Amniotic epithelial cell (primary cell): ENCODE measurements at places on chromosomes 4 and X.

- DNase-seq, result peak; percentile 50
Observed at GRCh38 chr4:164779811-164780216, 25.9 kb downstream of the SMIM31 start.

DNA sequence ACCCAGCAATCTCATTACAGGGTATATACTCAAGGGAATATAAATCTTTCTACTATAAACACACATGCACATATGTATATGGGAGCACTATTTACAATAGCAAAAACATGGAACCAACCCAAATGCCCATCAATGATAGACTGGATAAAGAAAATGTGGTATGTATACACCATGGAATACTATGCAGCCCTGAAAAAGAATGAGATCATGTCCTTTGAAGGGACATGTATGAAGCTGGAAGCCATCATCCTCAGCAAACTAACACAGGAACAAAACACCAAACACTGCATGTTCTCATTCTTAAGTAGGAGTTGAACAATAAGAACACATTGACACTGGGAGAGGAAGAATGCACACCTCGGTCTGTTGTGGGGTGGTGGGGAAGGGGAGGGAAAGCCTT lies 80.6 kb upstream of the TBX22 start:
- DNase-seq, result no peak

- DNase-seq, result no peak
Observed at GRCh38 chrX:153909024-153909979, 4.8 kb downstream of the AVPR2 start.

GRCh38 chrX:153477364-153477857 lies 7.0 kb upstream of the HAUS7 start:
- DNase-seq, result no peak

DNA sequence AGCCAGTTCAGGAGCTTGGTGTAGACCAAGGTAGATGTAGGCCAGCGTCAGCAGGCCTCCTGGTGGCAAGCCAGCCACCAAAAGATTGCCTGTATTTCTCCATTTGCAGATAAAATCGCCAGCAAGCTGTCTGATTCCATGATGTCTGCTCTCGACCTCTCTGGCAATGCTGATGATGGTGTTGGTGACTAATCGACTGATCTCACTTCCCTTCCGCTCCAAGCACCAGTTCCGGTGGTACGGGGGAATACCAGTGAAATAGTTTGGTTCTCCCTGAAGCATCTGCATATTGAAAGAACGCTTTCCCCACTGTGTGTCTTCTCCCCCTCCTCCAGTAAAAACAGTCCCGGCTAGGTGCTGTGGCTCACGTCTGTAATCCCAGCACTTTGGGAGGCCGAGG lies 30.4 kb downstream of the GNL3L start:
- DNase-seq, result no peak

- no peak for DNase-seq
Observed at GRCh38 chr4:19596342-19596741, 655.4 kb upstream of the SLIT2 start.

DNA sequence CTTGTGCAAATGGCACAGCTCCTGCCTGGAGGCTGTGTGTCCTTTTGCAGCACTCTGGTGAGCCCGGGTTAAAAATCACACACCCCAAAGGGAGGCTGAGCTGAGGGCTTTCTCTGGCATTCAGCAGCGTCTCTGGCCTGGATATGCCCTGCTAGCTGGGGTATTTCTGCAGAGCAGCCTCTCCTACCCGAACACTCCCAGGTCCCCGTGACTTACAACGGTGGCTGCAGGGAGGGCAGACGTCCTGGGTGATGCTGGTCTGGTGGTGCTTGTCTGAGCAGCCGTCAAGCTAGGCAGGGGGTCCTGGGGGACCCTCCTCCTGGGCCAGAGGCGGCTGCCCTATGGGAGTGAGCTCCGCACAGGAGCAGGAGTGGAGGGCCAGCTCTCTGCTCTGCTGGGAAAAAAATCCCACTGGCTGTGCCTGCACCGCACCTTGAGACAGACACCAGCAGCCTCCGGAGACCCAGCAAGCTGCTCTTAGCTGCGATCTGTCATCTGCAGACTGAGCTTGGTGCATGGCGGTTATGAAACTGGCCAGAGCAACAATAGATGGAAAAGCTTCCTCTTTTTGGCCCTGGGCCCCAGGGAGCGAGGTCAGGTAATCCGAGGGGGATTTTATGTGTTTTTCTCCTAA lies 41.3 kb upstream of the ASMTL start:
- DNase-seq, result no peak

DNA sequence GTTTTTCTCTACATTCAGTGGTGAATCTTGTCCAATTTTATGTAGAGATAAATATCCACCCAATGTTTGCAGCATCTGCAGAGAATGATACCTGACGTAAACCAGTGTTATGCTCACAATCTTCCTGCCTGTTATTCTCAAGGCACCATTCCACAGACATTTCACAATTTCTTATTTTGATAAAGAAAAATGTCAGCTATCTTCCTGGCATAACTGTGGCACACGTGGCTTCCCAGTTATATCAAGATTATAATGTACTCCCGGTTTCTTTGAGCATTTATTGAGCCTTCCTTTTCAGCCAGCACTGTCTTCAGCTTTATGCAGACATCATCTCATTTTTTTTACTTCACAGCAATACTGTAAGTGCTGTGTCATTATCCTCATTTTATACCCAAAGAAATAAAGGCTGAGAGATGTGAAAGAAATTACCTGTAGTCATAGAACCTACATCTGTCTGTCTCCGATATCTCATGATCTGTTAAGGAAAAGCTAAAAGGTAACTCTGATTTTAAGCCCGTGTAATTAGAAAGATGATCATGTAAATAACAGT lies 1300.8 kb upstream of the TENM3 start:
- no peak for DNase-seq

DNA sequence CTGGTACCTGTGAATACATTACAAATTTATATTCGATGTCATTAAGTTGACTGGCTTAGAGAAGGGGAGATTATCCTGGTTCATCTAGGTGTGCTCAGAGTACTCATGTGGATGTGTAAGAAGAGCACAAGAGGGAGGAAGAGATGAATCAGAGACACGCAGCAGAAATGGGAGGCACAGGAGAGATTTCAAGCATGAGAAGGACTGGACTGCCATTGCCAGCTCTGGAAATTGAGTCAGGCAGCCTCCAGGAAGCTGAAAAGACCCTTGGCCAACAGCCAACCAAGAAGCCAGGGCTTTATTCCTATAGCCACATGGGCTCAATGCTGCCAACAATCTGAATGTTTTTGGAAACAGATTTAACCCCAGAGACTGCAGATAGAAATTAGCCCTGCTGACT lies 1390.0 kb downstream of the STIM2 start:
- no peak for DNase-seq

DNA sequence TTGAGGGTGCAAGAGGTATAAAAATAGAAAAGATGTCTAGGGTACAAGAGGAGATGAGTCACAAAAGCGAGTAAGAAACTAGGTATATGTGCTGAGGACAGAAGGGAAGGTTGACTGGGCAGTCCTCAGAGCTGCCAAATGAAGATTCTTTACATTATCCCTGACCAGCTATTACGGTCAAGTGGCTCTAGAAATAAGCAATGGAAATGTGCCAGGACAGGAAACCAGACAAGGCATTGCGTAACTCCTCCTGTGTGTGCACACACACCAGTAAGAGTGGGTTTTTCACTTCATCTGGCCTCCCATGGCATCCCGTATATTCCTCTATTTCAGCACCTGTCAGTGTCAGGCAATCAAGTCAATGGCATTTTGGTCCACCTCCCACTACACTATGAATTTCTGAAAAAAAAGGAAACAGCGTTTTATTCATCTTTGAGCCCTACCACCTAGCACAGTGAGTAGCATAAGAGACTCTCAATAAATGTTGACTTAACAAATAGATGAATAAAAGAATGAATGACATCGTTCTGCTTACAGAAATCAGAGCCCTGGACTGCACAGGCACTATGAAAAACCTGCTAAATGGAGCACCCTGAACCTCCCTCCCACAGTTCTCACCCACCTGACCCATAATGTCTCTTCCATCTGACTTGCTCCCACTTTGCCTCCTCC lies 62.6 kb upstream of the KLF3 start:
- DNase-seq, result peak; percentile 68

DNA sequence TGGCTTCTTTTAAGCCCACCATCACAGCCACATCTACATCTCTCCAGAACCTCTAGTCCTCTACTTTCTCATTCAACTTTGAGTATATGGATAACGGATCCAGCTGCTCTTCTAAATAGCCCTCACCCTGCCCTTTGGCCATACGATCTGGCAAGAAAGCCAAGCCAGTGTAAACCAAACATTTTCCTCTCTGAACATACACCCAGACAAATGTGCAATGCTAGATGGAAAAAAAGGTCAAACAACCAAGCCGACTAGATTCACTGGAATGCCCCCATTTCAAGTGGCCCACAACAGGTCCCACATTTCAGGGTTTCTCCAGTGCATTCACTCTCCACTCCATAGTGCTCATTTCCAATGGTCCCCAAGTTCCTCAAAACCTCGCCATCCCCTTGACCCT lies 24.0 kb downstream of the USP46 start:
- no peak for DNase-seq

DNA sequence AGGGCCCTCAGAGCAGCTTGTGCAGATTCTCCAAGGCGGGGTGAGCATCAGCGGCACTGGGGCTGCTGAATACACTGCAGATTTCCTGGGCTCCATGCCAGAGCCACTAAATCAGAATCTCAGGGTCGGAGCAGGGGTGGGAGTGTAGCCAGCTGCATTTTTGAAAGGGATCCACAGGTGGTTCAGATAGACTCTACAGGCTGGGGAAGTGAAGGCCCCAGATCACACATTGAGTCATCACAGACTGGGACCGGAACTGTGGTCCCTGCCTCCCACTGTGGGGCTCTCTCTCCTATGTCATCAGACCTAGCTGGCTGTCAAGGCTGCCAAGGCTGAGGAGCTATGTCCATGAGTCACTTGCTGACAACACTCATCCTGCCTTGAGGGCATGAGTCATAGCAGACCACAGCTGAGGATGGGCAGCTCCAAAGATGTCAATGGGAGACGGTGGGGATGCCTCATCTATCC lies 162.3 kb upstream of the MAMLD1 start:
- peak; percentile 95 for DNase-seq

- DNase-seq, result peak; percentile 22
Observed at GRCh38 chrX:72100824-72101351, 30.8 kb downstream of the RTL5 start.

DNA sequence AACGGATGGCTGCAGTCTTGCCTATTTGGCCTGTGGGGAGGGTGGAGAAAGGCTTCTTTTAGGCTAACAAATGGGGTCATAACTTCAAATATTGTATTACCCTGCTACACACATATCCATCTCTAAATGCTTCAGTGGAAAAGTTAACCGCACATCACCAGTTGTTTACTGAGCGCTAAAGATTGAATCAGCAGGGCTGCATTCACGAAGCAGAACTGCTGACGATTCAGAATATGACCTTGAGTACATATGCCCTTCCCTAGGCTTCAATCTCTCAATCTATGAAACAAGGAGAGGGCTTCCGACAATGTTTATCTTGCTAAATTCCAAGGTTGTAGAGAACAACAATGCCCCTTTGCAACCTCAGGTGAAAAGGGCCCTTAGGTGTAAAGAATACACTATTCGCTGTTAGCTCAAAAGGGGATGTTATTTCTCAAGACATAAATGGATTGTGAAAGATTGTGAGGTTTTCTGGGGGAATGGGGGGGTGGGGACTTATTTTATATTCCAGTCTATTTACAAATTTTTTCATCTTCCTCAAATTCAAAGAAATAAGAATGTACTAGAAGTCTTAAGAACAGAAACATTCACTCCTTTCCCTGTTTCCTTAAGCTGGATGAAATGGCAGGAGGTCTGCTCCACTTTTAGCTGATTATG lies 2.6 kb upstream of the ATP6AP2 start:
- DNase-seq, result peak; percentile 13

DNA sequence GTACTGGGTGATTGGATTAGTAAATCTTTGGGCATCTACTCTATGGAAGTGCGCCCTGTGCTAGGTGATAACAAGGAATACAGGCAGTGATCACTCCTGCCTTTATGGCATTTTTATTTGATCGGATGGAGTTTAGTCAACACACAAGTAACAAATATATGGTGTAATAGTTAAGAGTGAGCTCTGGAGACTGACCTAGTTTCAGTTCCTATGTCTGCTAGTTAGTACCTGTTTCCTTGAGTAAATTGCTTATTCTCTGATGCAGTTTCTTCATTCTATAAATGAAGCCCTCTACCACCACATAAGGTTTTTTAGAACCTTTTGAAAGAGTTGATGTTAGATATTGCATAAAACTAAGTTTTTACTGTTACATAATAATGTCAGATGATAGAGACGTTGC lies 134.6 kb downstream of the KDM6A start:
- no peak for DNase-seq

DNA sequence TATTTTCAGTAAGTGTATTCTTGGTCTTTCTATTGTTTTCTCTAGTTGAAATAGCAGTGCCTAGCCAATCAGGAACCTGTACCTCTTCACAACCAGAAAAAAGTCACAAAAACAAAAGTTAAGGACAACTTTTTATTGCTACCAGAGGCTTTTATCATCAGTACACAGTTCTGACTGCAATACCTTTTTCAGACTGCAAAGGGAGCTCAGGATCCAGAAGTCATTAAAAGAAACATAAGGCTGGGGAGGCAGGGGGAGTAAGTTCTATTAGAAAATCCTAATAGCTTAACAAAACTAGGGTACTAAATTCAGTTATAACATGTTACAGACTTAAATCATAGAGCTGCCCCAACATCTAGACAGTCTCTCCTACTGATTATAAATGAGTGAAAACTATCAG lies 28.8 kb downstream of the CCNI start:
- DNase-seq, result no peak

- peak; percentile 90 for DNase-seq
Observed at GRCh38 chrX:72569786-72570185, 2.9 kb downstream of the HDAC8 start.

DNA sequence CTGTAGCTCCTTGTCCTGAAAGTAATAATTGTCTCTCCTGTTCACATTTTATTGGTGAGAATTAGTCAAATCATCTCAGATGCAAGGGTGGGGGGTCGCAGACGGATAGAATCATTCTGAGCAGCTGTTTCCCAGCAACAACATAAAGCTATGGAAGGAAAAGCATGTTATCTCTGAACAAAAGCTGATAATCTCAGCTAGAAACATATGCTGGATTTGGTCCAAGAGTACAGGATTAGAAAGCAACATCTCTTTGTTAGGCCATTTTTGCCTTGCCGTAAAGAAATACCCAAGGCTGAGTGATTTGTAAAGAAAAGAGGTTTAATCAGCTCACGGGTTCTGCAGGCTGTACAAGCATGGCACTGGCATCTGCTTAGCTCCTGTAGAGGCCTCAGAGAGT lies 472.8 kb upstream of the BOD1L1 start:
- DNase-seq, result peak; percentile 3

GRCh38 chr4:107500551-107500950 lies 219.5 kb downstream of the PAPSS1 start:
- DNase-seq, result no peak

GRCh38 chrX:98448524-98448923 lies 1564.8 kb downstream of the RPA4 start:
- no peak for DNase-seq
